Daoy (cell line): ENCODE measurements at places on chromosomes 5 and 9. TPM values are rescaled to one million over a fixed set of nuclear protein-coding genes. Genes with fewer than 3 reads are reported as not detected.

Gene C1QTNF3
- total RNA-seq, result 0.11 and 0.89 TPM in 2 replicates

Gene IZUMO3
- not detected in 2 replicates for total RNA-seq

DNA sequence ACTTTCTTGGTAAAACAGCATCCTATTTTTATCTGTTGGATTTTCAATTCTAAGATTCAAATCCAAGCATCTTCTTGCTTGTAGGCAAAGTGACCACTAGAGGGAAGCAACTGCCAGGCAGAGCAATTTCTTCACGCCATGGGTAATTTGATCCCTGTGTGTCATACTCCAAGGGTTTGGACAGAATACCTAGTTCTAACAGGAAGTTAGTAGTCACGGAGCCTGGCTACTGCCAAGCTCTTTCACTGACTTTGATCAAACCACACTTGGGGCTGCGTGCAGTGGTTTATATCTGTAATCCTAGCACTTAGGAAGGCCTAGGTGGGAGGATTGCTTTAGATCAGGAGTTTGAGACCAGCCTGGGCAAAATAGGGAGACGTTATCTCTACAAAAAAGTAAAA lies 473.6 kb upstream of the TNC start:
- peak; percentile 98 for DNase-seq

- no peak for DNase-seq
Observed at GRCh38 chr9:21996858-21997257, 2.3 kb downstream of the CDKN2B-AS1 start.

Gene ITK
- total RNA-seq, result not detected in 2 replicates

DNA sequence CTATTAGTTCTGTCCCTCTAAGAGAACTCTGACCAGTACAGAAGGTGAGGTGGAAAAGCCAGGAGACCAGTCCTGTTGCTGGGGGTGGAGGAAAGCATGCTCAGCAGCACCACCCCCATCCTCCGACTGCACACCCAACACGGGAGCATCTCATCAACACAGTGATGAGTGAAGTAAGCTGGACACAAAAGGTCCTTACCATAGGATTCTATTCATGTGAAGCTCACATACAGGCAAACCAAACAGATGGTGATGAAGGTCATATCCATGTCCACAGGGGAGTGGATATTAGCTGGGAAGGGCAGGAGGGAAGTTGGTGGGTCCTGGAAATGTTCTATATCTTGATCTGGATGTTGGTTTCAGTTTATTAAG lies 14.8 kb upstream of the MARCHF6 start:
- DNase-seq, result no peak

DNA sequence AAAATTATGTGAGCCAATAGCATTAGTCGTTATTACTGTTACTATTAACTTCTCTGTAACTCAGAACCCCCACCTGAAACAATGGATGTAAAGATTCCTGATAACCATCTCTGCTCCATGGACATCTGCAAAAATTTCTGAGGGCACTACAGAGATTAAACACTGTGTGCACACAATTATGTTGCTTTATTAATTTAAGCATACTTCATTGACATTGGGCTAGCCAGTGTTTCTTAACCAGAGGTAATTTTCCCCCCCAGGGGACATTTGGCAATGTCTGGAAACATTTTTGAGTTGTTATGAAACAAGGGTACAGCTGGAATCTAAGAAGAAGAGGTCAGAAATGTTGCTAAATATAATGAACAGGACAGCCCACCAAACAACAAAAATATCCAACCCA lies 19.3 kb downstream of the SLIT3 start:
- DNase-seq, result no peak

DNA sequence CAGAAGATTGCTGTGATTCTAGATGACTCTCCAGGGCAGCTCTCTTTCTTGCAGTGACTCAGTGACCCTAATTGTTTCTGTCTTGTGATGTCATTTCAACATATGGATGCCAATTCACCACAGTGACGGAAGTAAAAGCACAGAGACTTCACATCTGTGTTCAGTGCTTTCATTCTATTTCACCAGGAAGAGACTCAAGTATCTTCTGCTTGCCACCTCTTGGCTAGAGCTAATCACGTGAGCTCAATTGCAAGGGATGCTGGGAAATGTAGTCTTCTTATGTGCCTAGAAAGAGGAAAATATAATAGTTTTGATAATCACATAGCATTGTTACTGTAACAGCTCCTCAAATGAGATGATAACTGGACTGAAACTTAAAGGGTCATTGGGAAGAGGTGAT lies 453.3 kb upstream of the KLF4 start:
- DNase-seq, result no peak

DNA sequence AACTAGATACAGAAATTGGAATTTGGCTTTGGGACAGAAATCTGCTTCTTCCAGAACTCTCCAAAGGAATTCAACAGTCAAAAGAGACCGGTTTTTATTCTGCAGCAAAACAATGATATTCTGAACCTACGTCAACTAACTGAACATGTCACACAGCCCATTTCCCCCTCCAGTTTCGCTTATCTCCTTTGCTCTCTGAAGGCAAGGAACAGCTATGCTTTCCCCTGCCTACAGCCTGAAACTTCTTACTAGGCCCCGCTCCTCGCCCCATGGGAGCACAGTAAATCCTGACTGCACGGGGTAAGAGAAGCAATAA lies 488 bp downstream of the SKIC3 start:
- no peak for DNase-seq

- no peak for DNase-seq
Observed at GRCh38 chr9:106872641-106873040, 9.7 kb downstream of the ZNF462 start.

DNA sequence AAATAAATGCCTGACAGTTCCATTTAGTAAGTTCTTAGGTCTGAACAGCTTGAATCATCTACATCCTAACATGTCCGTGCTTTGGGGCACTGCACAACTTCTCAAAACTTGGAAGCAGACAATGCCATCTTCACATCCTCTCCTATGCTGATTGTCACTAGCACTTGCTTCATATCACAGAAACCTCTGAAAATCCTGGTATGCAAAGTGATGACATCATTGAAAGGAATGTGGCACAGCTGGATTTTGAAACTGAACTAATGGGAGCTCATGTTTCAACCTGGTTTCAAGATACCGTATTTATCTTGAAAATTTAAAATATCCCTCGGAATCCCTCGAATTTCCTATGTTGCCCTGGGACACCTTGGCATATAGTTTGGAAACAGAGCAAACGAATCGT lies 490.2 kb upstream of the DAP start:
- DNase-seq, result peak; percentile 69

- DNase-seq, result no peak
Observed at GRCh38 chr9:17075758-17076485, 58.9 kb upstream of the CNTLN start.

GRCh38 chr9:7129391-7129790 lies 371.6 kb downstream of the KDM4C start:
- no peak for DNase-seq

GRCh38 chr5:160480652-160481051 lies 59.0 kb downstream of the PTTG1 start:
- no peak for DNase-seq

Gene FAXDC2
- 0.12 and 0.46 TPM in 2 replicates for total RNA-seq

- DNase-seq, result no peak
Observed at GRCh38 chr5:147927901-147928300, 21.6 kb upstream of the C5orf46 start.

- peak; percentile 98 for DNase-seq
Observed at GRCh38 chr9:33506626-33507370, 17.3 kb upstream of the ANKRD18B start.

DNA sequence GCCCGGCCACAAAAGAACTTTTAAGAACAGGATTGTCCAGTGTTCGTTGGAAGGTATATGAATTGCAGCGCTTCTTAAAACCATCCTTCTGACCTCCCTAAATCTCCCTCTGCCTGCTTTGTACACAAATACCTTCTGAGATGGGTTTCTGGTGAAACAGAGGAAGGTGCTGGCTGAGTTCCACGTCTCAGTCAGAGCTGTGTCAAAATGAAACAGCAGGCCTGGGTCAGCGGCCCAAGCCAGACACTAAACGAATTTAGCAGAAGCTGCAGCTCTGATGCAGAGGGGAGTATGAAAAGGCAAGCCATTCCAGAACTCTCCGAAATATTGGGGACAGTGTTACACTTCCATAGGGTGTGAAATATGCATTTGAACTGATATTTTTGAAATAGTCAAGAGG lies 37.8 kb upstream of the CRB2 start:
- no peak for DNase-seq

- DNase-seq, result peak; percentile 56
Observed at GRCh38 chr5:140054086-140054689, 11.1 kb upstream of the NRG2 start.

Gene PHF24
- total RNA-seq, result 0.11 TPM in 1 of 2 replicates, not detected in the other

DNA sequence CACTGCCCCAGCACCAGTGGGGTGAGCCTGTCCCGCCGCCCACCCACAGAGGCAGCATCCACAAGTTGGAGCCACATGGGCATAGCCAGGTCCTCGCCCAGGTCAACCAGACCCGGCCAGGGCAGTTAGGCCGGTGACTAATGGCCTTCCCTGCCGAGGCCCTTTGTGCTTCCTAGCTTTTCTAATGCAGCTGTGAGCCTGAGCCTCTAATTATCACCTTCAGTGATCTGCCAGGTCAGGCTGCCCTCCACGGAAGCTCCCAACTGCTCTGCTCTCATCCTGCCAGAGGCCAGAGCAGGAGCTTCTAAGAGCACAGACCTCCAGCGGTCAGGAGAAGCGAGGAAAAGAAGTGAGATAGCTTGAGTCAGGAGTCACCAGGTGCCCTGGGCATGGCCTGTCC lies 87.1 kb upstream of the PPP1R26 start:
- no peak for DNase-seq

Gene SHROOM1
- total RNA-seq, result 8.2 and 8.3 TPM in 2 replicates

Gene CAMLG
- 24.7 and 32.3 TPM in 2 replicates for total RNA-seq

Gene CHD1
- total RNA-seq, result 46.7 and 51.3 TPM in 2 replicates
